ENCODE measurements at places on chromosomes 12 and 14.
A peak's percentile ranks its signal among the peaks of the same experiment; 100 is the strongest.

GRCh38 chr12:81257947-81258551, 180.2 kb downstream of the ACSS3 start:
- DNase-seq = no peak

DNA sequence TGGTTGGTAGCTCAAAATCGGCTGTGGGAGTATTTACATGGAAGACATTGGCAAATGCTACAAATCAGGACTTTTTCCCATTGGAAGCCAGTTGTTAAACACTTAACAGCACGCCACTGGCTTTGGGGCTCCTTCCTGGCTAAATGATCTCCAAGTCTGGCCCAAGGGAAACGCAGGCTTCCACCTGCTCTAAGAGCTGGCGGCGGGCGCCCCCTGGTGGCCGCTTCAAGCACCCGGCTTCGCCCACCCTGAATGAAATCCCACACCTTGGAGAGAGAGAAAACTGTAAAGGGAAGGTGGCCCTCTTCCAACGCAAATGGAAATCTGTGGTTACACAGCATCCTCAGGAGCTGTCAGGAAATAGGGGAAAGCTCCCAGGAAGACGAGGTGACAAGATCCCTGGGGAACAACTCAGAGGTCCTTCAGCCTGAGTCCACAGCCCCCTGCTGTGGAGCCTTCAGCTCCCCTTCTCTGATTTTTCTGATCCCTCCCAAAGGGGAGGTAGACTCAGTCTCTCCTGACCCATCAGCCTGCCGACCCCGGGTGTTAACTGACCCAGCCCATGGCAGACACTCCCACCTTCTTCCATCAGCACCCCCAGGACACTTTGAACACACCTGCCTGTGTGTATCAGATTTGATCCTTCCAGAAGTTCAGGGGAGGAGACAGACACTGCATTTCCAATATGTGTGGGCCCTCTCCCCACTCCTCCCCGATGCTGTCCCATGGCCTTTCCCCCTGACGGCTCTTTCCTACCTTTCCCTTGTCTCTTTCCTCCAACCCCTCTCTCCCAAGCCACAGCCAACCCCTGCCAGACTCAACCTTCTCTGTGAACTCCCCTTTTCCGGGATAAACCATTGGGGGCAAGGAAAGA, 15.4 kb downstream of the SELPLG start:
- peak; percentile 17 for DNase-seq

DNA sequence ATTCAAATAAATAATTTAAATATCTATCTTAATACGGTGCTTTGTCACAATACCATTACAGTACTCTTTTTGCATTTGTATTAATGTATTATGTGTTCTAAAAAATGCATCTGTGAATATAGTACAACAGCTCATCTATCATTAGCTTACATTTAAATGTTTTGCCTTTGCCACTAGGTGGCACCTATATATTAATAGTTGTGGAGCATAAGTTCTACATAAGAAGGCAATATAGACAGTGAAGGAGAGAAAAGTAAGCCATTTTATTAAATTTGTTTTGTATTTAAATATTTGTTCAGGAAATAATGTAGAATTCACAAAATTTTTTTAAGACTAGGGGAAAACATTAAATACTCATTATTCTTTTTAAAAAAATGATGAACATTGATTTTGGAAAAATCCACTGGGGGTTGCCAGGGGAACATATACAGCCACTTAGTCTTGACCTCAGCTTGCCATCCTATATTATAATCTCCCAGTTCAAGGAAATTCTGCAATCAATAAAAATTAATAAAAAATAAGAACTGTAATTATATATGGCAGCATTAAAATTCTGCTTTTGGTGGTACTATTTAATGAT, 9.8 kb downstream of the CCER1 start:
- no peak for DNase-seq

- no peak for DNase-seq
These were observed 66.5 kb downstream of the SLC25A47 start for GRCh38 chr14:100389497-100390104.

- no peak for DNase-seq
These were observed 45.1 kb upstream of the TRAF3 start for GRCh38 chr14:102731871-102732800.

- no peak for DNase-seq
These were observed 44.5 kb downstream of the SLC38A1 start for GRCh38 chr12:46224386-46224785.

DNA sequence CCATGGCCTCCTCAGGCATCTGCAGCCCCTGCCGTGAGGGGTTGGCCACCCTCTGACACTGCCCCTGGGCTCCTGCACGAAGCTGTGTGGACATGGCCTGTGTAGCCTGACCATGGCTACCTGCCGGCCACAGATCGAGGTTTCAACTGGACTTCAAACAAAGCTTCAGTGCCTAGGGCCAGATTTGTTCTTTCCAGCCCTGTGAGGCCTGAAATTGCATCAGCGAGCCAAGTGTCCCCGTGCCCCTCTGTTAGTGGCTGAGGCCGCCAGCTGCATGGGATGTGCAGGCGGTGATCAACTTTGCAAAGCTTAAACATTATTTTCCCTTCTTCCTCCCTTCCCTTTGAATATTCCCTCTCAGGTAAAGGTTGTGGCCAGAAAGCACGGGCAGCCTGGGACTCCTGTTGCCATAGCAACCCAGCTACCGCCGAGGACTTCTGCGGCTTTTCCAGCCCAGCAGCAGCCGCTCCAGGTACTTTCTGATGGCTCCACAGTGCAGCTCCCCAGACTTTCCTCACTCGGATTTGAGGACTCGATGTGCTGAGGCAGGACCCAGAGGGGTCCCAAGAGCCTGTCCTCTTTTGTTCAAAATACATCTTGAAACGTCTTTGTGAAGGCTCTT, 35.8 kb downstream of the DDX51 start:
- DNase-seq = no peak

GRCh38 chr14:59585891-59586554, 9.4 kb upstream of the CCDC175 start:
- no peak for DNase-seq

- DNase-seq = no peak
These were observed 10.6 kb downstream of the CCDC88C start for GRCh38 chr14:91406982-91407381.

Data from AG04449 (cell line).